ENCODE measurements at places on chromosomes 4 and X.

- DNase-seq: peak; percentile 14
These were observed 44.8 kb upstream of the HERC6 start for GRCh38 chr4:88333741-88334405.

DNA sequence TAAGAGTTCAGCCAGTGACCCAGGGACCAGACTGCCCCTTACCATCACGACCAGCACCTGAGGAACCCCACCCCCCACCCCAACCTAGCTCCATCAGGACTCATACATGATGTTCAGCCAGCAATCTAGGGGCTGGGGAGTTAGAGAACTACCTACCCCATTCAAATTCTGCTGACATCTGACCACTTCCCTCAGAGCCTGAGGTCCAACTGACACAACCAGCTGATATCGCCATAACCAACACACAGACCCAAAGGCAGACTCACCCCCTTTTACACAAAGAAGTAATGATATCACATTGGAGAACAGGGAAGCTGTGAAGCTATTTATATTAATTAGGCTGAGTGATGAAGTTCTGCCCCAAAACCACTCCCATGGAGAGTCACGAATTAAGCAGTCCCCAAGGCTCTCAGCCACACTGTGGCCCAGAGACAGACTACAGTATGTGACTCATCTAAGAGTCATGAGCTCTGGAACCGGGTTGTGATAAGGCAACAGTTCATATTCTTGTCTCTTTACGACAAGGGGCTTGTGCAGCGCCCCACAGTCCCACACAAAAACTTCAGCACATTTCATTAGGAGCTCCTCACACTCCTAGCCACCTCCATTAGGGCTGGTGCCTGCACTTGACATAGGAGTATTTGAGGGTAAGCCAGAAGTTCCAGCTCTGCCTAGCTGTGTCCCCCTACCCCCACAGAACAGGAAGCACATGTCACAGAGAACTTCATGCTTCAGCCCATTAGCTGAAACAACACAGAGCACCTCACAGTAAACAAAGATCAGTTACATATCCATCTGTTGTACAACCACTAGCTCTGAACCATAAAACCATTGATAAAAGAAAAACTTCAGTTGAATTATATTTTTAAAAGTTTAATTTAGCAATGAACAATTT is 184.7 kb upstream of the ZCCHC13 start:
- peak; percentile 74 for DNase-seq

- no peak for DNase-seq
These were observed 31.3 kb upstream of the GNRHR start for GRCh38 chr4:67785528-67785927.

- DNase-seq: no peak
These were observed 18.9 kb downstream of the FGF13 start for GRCh38 chrX:138692591-138692990.

DNA sequence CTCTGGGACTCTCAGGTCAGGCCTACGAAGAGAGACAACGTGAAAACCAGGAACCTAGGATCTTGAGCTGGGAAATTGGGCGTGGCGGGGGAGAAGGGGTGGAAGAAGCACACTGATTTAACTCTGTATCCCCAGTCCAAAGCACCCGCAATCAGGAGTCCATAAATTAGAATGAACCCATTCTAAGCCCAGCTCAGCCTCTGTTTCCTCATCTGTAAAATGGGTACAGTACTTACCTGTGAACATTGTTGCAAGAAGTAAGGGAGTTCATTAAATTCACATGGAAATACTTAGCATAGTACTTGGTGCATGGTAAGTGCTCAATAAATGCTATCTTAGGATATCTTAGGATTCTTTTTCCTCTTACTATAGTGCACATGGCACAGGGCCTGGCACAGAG is 326.7 kb downstream of the BCOR start:
- DNase-seq: no peak

DNA sequence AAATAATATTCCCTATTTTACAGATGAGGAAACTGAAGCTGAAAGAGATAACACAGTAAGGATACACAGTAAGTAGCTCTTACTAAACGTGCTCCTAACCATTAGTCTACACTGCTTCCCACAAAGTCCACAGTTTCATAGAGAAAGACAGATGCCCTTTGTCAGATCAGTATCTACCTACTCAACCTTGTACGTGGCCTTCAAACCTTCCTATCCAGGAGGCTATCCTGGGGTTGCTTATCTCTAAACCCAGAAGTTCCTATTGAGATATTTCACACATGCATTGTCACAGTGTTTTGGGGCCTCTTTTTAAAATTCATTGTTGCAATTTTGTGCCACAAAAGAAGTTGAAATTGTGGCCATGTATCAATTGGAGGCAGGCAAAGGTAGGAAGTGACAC is 208.0 kb downstream of the ENOX2 start:
- DNase-seq: no peak

GRCh38 chr4:155442267-155443105 is 65.7 kb upstream of the MAP9 start:
- peak; percentile 78 for DNase-seq

Data from AG08395 (cell line).